Breast epithelium (tissue), 4 donors: ENCODE measurements at places on chromosomes 5 and 9. TPM values are rescaled to one million over a fixed set of nuclear protein-coding genes. Genes with fewer than 3 reads are reported as not detected.

DNA sequence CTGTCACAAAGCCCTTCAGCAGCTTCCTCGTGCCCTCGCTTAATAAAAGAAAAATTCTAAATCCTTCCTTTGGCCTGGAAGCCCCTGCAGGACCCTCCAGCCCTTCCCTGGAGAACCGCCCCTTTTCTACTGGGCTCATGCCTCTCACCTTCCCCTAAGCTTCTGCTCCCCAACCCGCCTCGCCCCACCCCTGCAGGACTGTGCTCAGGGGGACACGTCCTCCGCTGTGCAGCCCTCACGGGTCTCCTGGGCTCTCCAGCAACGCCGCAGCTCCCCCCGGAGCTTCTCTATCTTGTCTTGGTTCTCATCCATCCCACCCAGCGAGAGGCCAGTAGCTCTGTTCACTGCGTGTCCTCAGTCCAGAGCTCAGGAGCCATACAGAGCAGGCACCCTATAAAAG is 65.6 kb upstream of the SARDH start:
- no peak overlapping the region for H3K27ac ChIP-seq
- no peak overlapping the region for H3K4me3 ChIP-seq
- H3K36me3 ChIP-seq, result no peaks in the 10 kb centered on the region
- H3K4me1 ChIP-seq, result no peaks in the 10 kb centered on the region

DNA sequence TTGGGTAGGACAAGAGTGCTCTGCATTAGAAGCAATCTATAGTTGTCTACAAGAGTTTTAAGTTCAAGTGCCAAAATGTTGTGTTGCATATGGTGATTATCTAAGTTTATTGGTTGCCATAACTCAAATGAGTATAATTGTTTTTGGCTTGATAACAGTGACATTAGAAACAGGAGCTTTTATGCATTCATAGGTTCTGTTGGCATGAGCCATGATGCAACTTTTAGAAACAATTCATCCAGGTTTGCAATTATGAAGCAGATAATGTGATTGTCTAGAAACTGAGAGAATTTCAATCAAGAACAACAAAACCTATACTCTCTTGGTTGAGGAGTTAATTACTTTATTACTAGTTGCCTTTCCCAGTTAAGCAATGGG is 137.0 kb downstream of the PBX3 start:
- DNase-seq, result no peak
- no peaks in the 10 kb centered on the region for H3K4me1 ChIP-seq
- no peaks in the 10 kb centered on the region for H3K36me3 ChIP-seq

- no peaks in the 10 kb centered on the region for H3K27me3 ChIP-seq
- H3K4me1 ChIP-seq, result no peaks in the 10 kb centered on the region
- no peak overlapping the region for H3K27ac ChIP-seq
- no peaks in the 10 kb centered on the region for H3K36me3 ChIP-seq
Observed at GRCh38 chr5:176521286-176521685, 15.9 kb downstream of the RNF44 start.

DNA sequence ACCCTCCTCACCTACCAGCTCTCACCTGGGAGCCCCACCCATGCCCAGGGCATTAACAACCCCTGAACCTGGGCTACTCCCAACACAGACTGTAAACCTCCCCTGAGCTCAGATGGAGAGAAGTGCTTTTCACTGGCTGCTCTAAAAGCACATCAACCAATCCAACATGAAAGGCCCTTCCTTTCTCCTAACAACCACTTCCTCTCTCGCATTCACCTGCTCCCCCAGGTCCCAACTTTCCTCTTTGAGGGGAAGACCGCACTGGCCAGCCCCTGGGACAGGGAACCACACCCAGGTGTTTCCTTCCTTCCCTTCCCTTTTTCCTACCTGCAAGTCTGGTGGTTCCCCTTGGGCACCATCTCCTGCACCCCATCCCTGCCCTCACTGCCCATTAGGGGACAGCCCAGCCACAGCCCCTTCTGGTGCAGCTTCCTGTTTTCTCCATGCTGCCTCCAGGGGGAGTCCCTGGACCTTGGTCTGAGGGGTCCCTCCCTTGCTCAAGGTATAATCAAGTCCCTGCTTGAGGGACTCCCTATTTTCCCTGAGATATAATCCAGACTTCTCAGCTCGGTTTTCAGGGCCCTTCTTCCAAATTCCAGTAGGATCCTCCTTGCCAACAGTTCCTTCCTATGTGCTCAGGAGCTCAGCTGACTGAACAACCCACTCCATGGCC is 30.5 kb upstream of the DAB2IP start:
- H3K4me1 ChIP-seq, result no peaks in the 10 kb centered on the region
- DNase-seq, result no peak
- no peak overlapping the region for H3K27ac ChIP-seq
- no peaks in the 10 kb centered on the region for H3K27me3 ChIP-seq

Gene PCDHB8
- 4.6 TPM for total RNA-seq

DNA sequence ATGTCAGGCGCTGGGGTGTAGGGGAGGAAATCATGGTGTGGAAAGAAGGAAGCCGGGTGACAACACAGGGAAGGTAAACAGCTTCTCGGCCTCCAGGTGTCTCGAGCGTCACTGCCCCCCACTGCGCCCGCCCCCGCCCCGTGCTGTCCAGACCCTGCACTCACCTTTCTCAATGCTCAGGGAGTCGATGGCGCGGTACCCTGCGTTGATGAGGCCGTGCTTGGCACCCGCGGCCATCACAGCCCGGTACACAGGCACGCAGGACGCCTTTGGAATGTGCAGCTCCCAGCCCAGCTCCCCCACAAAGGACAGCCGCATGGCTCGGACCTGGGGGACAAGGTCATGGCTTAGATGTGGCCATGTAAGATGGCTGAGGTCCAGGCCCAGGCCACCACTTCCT is 35.2 kb downstream of the DBH start:
- H3K4me3 ChIP-seq, result no peak overlapping the region
- no peak for DNase-seq
- H3K4me1 ChIP-seq, result no peaks in the 10 kb centered on the region
- no peaks in the 10 kb centered on the region for H3K27me3 ChIP-seq
- no peaks in the 10 kb centered on the region for H3K36me3 ChIP-seq
- no peak overlapping the region for H3K27ac ChIP-seq
